ENCODE measurements at places on chromosomes 7 and 10.

DNA sequence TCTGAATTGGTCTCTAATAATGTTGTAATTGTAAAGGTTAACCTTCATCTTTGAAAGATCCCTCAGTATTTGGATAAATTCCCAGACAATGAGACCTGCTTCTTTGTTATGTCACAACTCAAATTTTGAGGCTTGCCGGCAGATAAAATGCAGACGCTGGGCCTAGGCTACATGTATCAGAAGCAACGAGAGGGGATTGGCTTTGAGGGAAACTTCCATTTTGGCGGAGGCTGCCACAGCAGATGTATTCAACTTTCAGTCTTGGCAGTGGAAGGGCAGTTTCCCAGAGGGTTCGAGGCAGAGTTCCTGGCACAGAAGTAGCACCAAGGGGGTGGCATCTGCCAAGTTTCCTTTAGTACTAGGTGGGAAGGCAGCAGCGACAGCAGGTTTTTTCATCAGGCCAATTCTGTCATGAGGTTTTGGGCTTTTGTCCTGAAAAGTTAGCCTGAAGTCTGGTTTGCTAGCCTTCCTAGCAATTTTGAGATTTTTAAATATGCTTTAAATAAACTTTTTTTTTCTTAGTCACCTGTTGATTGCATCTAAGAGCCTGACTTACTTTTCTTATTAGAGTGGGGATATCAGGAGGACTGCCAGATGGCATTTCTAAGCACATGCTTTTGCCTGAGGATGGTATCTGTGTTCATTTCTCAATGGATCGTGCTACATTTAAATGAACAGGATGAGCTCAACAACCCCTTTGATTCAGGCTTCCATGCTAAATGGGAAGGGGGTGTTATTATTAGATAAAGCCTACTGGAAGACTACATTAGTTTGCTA lies 89.5 kb upstream of the FAM3C start:
- no peak for DNase-seq

DNA sequence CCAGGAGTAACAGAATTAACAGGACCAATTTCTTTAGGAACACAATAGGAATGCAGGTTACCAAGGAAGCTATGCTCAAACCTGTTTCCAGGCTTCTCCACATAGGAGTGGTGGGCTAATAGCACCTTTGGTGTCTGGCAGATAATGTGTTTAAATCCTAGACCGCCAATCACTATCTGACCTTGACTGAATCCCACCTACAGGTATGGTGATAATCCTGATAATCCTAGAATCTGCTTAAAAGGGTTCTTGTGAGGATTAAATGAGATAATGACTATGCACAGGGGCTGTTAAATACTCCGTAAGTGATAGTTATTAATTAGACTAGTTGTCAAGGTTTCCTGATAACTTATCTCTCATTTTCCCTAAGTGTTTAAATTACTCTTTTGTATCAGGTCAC lies 81.2 kb downstream of the EPC1 start:
- no peak for DNase-seq

DNA sequence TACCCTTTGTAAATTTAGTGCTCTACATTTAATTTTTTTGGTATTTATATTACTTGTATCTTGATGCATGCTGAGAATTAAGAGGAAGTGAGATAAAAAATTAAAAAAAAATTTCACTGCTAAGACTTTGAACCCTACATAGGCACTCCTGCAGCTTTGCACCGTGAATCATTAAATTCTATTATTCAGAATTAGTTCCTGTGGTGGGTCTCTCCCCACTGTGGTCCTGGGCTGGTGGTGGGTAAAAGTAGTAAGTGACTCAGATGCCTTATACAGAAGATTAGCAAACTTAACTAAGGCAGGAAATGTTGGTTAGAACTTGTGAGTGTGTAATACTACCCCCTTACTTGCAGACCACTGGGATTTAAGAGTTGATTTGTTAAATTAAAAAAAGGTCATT lies 72.6 kb downstream of the AP3M1 start:
- DNase-seq, result no peak

GRCh38 chr10:79492256-79492655 lies 20.1 kb upstream of the EIF5AL1 start:
- no peak for DNase-seq

- no peak for DNase-seq
Observed at GRCh38 chr10:17001961-17002749, 127.5 kb downstream of the CUBN start.

DNA sequence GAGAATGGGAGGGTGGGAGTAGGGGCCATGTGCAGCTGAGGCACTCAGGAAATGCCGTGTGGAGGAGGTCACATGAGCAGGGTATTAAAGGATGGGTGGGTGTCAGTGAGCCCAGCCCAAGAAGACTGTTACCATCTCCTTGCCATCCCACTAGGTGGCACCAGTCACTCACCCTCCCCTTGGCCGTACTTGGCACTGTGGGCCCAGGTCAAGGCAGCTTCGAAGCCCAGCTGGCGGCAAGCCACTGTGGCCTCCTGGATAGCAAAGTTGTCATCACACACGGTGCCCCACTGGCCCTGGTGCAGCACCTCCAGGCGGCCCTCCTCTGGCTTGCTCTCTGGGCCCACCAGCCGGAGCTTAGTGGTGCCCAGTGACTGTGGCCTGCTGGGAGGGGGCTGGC lies 5.4 kb downstream of the LOXL4 start:
- DNase-seq, result no peak

DNA sequence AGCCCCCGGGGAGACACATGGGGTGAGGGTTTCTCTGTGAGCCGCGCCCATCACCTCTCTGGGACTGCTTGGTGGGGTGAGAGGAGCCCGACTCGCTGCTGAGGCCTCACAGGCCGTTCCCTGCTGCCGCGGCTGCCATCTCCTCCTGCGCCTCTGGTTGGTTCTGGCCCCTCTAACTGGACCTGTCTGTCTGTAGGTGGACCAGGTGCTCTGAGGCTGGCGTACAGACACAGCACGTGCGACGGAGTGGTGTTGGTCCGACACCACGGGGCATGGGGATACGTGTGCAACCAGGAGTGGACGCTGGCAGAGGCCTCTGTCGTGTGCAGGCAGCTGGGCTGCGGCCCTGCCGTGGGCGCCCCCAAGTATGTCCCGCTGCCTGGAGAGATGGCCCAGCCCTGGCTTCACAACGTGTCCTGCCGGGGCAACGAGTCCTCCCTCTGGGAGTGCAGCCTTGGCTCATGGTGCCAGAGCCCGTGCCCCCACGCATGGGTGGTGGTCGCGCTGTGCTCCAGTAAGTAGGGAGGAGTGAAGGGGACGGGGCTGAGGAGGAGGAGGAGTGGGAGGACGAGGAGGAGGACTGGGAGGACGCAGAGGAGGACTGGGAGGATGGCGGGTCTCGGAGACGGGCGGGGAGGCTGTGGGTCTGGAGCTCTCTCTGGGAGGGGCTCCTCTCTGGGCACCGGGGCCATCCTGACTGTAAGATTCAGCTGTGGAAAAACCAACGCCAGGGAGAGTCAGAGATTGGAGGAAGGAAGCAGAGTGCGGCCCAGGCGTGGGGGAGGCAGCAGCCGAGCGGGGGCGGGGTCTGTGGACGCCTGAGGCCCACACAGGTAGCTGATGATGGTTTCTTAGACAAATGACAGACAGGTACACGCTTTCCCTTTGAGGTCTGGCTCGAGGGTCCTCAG lies 2.6 kb downstream of the SCART1 start:
- DNase-seq, result no peak

DNA sequence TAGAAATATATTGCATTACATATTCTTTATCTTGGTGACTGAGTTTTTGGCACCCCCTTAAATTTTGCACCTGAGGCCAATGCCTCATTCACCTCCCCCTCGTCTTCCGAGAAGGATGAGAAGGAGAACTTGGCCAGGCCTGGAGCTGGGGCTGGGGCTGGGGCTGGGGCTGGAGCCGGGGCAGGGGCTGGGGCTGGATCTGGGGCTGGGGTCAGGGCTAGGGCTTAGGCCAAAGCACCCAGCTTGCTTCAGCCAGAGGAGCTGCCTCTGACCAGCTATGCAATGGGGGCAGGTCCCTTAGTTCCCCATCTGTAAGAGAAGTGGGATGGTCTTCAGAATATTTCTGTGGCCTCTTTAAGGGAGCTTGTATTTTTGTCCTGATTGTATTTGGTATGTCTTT lies 3.8 kb upstream of the PRKAG2 start:
- no peak for DNase-seq

DNA sequence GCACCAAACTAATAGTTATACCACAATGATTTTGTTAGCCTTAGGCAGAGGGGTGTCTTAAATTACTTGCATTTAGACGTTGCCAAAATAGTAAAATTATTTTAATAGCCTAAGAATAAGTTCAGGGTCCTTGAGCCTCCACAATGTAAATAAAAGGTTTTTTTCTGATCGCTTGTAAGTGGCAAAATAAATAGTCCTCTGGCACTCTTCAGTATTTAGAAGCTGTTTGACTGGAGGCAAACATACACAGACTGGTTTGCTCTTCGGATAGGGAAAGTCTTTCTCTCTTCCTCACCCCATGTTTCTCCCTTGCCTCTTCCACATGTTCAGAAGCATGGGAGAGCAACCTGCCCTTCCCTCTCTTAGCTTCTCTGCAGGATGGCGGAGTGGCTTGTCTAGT lies 49.5 kb upstream of the FAM180A start:
- DNase-seq, result no peak

DNA sequence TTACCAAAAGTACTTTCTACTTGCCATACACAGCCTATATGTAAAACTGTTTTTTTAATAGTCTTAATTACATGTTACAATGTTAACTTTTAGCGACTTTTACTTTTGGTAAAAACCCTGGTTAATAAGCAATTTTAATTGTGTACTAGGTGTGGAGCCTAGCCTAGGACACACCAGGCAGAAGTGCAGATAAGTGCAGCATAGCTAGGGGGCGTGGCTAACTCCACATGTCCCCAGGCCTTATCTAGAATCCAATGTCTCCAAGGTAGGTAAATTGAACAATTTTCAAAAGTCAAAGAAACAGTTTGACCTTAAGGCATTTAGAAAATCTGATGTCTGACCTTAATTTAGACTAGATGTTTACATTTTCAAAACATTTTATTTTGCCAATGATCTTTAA lies 858.7 kb downstream of the CCSER2 start:
- DNase-seq, result no peak

GRCh38 chr10:99449023-99449422 lies 18.6 kb upstream of the GOT1 start:
- DNase-seq, result no peak

GRCh38 chr10:18195060-18195799 lies 55.0 kb downstream of the CACNB2 start:
- no peak for DNase-seq

DNA sequence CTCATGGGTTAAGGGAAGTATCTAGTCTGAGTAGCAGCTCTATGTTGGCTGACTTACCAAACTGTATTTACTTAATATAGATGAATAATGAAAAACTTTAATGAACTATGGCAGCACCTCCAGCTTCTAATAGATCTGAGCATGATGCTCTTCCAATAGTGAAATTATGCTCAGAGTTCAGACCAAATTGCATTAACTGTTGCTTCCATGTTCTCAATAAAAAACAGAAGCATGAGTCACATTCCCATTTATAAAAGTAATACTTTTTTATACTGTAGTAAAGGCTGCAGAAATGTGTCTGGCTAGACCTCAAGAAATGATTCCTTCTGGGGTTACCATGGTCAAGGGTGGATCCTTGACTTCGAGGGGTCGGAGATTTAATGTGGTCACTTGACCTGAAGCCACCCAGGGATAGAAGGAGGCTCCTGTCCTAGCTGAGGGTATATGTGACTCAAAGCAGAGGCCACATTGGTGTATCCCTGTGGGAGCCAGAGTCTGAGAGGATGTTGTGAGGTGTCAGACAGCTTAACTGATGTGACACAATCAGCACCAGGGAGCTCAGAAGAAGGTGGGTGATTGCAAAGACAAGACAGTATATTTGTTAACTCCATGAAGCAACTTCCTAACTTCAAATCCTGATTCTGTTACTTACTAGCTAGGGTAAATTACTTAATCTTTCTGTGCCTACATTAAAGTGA lies 19.8 kb upstream of the PLCE1 start:
- no peak for DNase-seq

DNA sequence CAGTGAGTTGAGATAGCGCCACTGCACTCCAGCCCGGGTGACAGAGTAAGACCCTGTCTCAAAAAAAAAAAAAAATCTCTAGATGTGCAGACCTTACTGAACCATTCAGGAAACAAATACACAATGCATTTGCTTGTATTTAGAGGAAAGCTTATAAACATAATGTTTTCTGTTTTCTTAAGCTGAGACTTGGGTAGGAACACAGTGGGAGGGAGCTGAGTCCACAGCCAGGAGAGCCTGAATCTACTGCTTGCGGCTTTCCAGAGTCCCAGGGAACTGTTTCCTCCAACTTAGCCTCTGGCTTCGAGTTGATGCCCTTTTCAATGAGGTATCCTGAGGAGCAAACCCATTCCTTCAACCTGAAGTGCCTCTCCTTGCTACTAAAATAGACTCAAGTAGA lies 83.0 kb upstream of the PITRM1 start:
- DNase-seq, result no peak

GRCh38 chr7:1070544-1071011 lies 17.3 kb upstream of the GPER1 start:
- DNase-seq, result no peak

DNA sequence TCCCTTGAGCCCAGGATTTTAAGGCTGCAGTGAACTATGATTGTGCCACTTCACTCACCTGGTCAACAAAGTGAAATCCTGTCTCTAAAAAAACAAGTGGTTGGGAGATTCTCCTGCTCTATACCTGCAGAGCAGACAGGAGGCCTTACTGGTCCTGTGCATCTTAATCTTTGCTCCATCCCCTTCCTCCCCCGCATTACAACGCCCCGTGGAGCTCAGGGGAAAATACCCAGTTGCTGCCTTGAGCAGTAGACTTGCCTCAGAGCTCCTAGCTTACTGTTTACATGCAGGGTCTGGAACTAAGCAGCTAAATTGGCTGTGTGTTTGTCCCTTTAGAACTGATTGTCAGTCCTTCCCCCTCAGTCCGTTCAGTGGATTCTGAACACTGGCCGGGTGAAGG lies 123.8 kb upstream of the KMT2E start:
- DNase-seq, result no peak

DNA sequence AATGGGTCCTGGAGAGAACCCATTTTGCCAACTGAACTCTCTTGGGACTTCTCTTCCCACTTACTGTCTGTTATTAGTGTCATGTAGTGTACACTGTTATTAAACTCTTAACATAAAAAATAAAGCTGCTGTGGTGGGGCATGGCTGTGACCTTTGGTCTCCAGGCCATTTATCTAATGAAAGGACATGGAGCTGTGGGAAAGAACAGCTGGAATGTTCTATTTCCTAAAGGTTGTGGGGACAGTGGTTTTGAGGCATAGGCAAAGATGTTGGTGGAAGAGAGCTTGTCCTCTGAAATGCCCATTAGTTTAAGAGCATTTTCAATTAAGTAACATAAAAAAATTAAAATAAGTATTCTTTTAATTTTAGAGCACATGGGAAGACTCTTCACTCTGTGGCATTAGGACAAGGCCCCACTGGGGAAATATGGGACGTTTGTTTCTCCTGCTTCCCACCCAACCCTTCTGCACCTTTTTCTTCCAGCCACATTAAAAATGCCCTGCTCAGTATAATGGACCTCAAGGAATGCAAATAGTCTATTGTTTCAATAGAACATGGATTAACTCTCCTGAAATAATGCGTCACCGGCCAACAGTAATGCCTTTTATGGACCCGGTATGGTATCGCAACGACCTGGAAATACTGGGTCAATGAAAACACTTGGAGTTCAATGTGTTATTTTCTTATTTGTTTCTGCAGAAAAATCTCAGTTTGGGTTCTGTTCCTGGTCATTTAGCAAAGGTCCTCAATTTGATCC lies 149.6 kb downstream of the BUB3 start:
- no peak for DNase-seq

GRCh38 chr7:63092951-63093350 lies 905.7 kb upstream of the ZNF722 start:
- DNase-seq, result no peak
